ENCODE measurements at places on chromosomes 13 and 19. TPM values are rescaled to one million over a fixed set of nuclear protein-coding genes. Genes with fewer than 3 reads are reported as not detected.

- no peak for DNase-seq
Measured at GRCh38 chr13:98719527-98720250, 32.8 kb downstream of the SLC15A1 start.

GRCh38 chr19:35715981-35716800 is 1.6 kb upstream of the KMT2B start:
- peak; percentile 17 for DNase-seq

GRCh38 chr13:112842343-112842856 is 126.6 kb upstream of the MCF2L start:
- peak; percentile 71 for DNase-seq

- no peak for DNase-seq
Measured at GRCh38 chr13:42487221-42487620, 86.7 kb upstream of the TNFSF11 start.

GRCh38 chr13:96650301-96650886 is 343.9 kb downstream of the OXGR1 start:
- no peak for DNase-seq

DNA sequence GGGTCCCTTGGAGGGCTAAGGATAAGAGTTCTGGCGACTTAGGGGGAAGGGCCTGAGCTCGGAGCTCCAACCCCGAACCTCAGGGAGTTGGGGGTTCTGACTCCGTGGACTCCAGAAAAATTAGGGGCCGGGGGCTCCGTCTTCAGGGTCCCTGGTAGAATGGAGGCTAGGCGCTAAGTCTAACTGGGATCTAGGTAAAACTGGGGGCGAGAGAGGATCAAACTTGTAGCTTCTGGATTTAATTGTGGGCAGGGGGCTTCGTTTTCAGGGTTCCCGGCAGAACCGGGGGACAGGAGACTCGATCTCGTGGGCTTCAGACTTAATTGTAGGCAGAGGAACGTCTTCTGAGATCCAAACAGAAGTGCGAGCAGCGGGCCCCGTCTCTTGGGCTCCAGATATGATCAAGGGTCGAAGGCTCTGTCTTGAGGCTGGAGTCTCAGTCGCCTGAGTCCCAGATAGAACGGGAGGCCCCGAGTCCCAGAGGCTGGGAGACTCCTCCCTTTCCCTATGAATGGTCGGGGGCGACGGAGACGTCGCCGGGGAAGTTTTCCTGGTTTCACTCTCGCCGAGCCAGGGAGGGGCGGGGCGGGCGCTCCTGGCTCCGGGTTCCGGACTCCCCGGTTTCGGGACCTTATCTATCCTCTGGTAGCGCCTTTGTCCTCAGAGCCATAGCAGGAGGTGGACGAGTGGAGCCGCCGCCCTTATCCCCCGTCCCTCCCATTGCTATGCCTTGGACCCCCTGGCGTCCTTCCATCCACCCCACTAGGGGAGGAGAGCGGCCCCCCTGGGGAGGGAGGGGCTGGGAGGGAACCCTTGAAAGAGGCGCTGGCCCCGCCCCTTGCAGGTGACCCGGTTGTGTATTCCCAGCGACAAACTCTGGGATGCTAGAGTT is 1.3 kb downstream of the NECTIN2 start:
- DNase-seq = peak; percentile 75

GRCh38 chr19:46299004-46299509 is 2.2 kb downstream of the HIF3A start:
- no peak for DNase-seq

- DNase-seq = no peak
Measured at GRCh38 chr19:33703821-33704220, 82.1 kb downstream of the CHST8 start.

DNA sequence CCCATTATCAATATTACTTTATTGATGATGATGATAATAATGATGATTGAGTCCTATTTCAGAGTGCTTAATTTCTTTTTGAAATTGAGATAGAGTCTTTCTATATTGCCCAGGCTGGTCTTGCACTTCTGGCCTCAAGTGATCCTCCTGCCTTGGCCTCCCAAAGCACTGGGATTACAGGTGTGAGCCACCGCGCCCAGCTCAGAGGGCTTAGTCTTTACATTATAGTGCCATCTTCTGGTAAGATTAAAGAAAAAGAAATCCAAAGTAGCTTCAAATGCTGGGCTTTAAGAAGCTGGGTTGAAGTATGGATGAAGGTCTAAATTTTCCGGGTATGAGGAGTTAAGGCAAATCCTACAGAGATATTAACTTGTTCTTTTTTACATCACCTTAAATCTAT is 3.4 kb upstream of the ZNF333 start:
- DNase-seq = peak; percentile 8

DNA sequence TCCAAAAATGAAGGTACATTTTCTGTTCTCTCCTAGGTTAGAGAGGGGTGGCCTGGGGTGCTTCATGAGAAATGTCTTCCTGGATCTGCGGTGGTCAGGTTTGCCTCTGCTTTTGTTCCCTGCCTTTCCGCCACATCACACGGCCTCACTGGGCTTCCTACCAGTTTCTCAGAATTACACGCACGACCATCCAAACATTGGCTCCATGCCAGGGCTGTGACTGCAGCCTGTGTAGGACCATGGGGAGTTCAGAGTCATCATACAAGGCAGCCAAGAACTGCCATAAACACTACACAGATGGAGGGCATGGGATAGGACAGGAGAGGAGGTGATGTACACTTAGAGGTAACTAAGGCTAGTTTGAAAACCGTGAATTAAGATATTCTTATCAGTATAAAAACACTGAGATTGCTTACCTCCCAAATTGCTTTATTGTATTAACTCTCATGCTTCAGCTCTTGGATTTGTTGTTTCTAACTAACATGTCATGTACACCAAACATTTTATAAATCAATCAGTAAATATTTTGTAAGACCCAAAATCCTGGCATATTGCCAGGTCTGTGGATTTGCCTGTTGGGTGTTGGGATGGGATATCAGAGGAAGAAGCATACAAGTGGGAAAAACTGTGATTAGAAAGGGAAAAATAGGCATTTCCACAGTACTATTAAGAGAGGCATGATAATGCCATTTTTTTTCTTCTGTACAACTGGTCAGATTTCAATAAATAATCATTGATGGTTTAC is 45.2 kb downstream of the CDADC1 start:
- DNase-seq = no peak

- no peak for DNase-seq
Measured at GRCh38 chr13:21596722-21597121, 7.2 kb downstream of the MICU2 start.

DNA sequence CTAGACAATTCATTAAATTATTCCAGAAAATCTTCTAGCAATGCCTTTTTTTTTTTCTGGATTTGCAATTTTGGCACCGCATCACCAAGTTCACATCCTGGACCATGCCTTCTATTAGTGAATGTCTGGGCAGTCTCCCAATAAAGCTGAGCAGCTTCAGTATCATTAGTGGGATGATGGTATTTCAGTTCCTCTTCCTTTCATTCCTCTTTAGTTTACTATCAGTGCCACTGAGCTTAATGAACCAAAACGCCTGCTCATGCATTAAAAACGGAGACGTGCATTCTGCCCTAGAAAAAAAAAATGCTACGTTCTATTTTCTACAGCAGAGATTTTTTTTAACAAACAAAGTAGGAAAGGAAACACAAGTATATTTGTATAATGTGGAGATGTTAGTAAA is 343.0 kb downstream of the PCDH9 start:
- DNase-seq = no peak

- DNase-seq = no peak
Measured at GRCh38 chr13:50446611-50447010, 396.9 kb downstream of the DLEU7 start.

DNA sequence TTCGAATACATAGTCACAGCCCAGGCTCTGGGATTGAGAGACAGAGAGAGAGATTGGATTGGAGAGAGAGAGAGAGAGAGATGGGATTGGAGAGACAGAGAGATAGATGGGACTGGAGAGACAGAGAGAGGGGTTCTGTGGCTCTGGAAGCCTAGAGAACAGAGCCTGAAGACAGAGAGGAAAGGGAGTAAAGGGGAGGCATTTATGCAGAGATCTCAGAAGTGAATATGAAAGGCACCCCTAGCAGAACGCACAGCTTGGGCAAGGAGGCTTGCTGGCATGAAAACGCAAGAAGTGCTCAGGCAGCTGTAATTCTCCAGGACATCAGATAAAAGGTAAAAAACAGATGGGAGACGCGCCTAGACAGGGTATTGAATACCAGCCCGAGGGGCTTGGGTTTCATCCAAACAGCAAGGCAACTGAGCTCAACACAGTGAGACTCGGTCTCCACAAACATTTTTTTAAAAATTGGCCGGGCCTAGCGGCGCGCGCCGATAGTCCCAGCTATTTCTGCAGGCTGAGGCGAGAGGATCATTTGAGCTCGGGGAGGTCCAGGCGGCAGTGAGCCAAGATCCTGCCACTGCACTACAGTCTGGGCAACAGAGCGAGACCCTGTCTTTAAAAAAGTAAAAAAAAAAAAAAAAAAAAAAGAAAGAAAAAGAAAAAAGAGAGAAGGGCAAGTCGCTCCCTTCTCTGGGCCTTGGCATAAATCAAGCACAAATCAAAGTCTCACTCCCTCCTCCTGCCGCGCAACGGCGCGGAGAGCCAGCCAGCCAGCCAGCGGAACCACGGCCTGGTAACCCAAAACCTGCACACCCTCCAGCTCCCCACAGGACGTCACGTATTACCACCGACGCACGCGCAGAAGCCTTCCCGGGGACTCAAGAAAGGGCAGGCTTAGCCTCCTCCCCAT is 774 bp upstream of the PPP2R1A start:
- DNase-seq = no peak

DNA sequence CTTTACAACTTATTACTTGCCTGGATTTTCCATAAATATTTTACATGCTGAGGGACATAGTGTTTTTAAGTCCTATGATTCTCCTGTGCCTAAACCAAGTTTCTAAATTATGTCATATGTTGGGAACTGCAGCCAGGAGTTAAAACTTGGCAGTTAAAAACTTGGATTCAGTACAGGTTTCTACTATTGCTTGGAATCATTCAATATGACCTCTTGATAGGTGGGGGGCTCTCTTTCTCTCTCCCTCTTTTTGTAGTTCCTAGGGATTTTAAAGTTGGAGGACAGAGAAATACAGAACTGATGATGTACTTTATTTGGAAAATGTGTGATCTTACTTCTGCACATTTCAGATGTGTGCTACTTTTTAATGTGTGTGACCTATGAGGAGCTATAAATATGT is 4.7 kb downstream of the CSNK1A1L start:
- no peak for DNase-seq

GRCh38 chr19:3367628-3368440 is 1.5 kb downstream of the NFIC start:
- no peak for DNase-seq

GRCh38 chr13:53151336-53152056 is 122.9 kb downstream of the OLFM4 start:
- DNase-seq = peak; percentile 87

DNA sequence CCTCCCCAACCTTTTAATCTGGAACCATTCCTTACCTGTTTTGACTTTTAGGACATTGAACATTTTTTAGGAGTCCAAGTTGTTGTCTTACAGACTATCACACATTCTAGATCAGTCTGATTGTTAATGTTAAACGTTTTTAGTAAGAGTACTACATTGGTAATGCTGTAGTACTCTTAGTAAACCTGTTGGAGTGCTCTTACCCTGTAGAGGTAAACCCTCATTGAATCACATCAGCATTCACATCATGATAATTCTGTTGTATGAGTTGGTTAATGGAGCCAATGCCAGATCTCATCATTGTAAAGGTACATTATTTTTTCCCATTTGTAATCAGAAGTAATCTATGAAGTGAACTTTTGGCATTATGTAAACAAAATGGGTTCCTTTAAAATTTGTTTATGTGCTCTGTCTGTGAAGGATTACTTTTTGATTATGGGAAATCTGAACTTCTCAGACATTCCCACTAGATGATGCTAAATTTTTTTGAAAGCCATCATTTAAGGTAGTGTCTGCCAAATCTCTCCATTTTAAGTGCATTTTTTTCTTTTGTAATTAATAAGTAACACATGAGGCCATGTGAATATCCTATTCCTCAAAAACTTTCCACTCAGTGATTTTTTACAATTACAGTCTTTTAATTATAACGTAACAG is 55.2 kb downstream of the VWA8 start:
- DNase-seq = peak; percentile 35

GRCh38 chr19:13764821-13765394 is 586 bp downstream of the MRI1 start:
- DNase-seq = peak; percentile 46

GRCh38 chr13:51950722-51951121 is 60.5 kb downstream of the ATP7B start:
- DNase-seq = no peak

DNA sequence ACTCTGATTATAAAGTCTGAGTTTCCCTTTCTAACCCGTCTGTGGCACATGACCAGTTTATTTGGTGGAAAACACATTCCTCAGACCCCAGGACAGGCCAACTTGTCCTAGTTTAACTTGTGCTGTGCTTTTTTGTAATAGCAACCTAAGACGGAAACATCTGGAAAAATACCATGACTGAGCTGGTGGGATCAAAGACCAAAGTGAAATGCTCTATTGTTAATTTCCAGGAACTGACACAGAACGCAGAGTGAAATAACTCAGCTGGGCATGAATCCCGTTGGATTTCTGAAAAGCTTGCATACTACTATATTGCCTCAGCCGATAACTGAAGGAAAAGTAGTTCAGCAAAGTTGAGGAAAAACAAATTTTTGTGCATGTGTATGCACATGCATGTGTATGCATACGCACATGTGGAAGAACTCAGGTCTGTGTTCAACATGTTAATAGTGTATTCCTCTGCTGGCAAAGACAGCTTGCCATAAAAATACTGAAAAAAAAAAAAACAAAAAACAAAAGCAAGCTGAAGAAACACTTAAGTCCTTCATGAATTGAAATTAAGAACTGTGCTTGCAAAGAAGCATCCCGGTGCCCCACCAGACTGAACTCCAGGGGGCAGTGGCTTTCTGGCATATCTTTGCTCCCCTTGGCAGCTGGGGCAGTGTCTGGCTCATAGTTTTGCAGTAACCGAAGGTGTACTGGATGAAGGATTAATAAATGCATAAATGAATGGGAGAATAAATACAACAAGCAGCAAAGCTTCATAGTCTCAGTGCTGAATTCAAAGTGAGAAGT is 187.8 kb downstream of the LHFPL6 start:
- peak; percentile 54 for DNase-seq

- DNase-seq = no peak
Measured at GRCh38 chr13:110239280-110240125, 67.5 kb downstream of the COL4A1 start.

- peak; percentile 47 for DNase-seq
Measured at GRCh38 chr13:46516599-46517338, 36.2 kb upstream of the LRCH1 start.

GRCh38 chr19:9620842-9621155 is 233 bp downstream of the ZNF561 start:
- DNase-seq = no peak

GRCh38 chr13:39565036-39565949 is 37.7 kb downstream of the LHFPL6 start:
- DNase-seq = peak; percentile 19

- DNase-seq = no peak
Measured at GRCh38 chr19:18021121-18021755, 13.3 kb downstream of the ARRDC2 start.

GRCh38 chr13:110312339-110313031 is 5.4 kb downstream of the COL4A2 start:
- DNase-seq = no peak

- DNase-seq = no peak
Measured at GRCh38 chr19:46192992-46193650, 36.4 kb upstream of the IGFL1 start.

The ZNF177 gene
- total RNA-seq = 20.9 TPM

The ZNF99 gene
- not detected for total RNA-seq

The CLDN10 gene
- 22.8 TPM for total RNA-seq

The C1QTNF9B gene
- not detected for total RNA-seq

The PSG2 gene
- not detected for total RNA-seq

The PTGIR gene
- not detected for total RNA-seq

The EFNB2 gene
- total RNA-seq = 101 TPM

The RFPL4A gene
- not detected for total RNA-seq

The LILRA6 gene
- total RNA-seq = not detected

The NCAN gene
- total RNA-seq = 4.8 TPM

The CFAP97D2 gene
- total RNA-seq = not detected

The OR7A5 gene
- total RNA-seq = not detected

Data from neural progenitor cell (in vitro differentiated cells).